Body of pancreas (tissue), 4 donors: ENCODE measurements at places on chromosomes 4 and X.

GRCh38 chr4:80361329-80361900, 25.9 kb downstream of the CFAP299 start:
- no peak for DNase-seq

DNA sequence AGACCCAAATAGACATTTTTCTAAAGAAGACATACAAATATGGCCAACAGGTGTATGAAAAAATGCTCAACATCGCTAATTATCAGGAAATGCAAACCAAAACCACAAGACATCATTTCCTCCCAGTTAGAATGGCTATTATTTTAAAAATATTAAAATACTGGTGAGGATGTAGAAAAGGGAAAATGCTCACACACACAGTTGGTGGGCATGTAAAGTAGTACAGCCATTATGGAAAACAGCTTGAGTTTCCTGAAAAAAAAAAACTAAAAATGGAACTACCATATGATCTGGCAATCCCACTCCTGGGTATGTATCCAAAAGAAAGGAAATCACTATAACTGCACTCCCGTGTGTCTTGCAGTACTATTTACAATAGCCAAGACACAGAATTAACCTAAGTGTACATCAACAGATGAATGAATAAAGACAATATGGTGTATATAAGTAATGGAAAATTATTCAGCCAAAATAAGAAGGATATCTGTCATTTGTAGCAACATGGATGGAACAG, 128.9 kb upstream of the DKK2 start:
- no peak for DNase-seq

GRCh38 chr4:107736924-107737448, 17.0 kb upstream of the PAPSS1 start:
- DNase-seq: peak; percentile 39

GRCh38 chrX:43656005-43656494, at the start of gene MAOA:
Gene MAOA (plus strand): TSS chrX:43656299. CDS start chrX:43656342, 43 bp downstream.
- DNase-seq: peak; percentile 85

DNA sequence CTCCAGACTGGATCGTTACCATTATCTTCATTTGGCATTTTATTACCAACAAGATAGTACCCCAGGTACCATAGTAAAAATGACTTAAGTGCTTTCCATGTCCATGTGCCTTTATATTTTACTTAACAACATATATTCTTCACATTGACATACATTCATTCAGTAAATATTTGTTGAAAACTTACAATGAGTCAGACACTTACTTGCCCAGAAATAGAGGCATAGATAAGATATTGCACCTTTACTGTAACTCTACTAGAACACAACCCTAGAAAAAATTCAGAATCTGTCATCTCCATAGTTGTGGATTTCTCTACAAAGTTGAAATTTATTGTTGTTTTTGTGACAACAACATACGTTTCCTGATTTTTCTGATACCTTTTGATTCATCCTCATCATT, 640.6 kb downstream of the RPA4 start:
- DNase-seq: no peak

GRCh38 chrX:69069876-69070275, 95.4 kb downstream of the PJA1 start:
- DNase-seq: no peak

- no peak for DNase-seq
Observed at GRCh38 chr4:119034276-119035008, 101.2 kb upstream of the MYOZ2 start.

- DNase-seq: no peak
Observed at GRCh38 chr4:142778430-142778829, 67.7 kb downstream of the INPP4B start.

DNA sequence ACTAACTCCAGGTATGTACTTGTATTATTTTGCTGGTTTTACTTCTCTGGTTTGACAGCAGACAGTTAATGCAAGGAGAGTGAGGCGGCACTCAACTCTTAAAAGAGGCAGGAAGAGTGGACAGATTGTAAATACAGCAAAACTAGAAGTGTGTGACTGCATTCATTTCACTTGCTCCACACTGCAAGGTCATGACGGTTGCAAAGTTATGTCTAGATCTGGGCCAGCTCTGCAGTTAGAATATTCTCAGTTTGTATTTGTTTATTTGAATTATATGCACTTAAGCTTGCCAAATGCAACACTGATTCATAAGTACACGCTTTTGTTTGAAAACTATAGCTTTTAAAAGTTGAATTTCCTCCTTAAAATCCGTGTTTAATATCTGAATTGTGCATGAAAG, 148.9 kb downstream of the STIM2 start:
- no peak for DNase-seq

DNA sequence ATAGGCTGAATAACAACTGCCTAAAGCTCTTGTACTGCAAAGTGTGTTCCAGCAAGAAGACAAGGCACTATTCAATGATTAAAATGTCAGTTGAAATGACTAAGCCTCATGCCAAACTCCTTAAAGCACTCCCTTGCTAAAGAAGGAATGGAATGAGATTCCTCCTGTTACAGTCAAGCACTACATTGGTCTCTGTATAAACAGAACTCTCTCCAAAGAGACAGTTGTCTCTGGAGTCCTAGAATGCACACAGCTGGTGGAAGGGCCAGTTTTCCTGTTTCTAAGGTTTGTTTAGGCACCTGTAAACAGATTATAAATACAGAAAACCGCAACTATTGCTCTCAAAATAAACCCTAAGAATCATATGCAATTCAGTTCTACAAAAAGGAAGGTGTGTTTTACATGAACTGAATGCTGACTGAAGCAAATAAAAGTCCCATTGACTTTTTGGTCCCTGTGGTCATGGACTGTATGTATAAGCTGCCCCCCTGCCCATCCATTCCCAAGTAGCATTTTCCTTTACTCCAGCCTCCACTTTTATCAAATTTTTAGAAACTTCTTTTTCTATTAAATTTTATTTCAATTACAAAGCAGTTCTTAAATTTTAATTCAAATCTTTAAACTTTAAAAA, 47.0 kb downstream of the FAT1 start:
- DNase-seq: no peak

DNA sequence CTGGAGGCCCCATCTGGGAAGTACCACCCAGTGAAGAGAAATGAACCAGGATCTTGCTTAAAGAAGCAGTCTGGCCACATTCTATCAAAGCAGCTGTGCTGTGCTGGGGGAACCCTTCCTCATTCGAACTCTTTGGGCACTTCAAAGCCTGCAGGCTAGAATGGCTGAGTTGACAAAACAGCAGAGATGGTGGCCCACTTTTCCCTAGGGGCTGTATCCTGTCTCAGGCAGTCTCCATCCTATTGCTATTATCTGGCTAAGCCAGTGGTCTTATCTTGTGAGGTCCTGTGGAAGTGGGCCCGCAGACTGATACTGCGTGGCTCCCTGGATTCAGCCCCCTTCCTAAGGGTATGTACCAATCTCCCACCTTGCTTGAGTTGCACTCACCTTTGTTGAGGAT, 114.3 kb downstream of the VSIG4 start:
- DNase-seq: no peak

DNA sequence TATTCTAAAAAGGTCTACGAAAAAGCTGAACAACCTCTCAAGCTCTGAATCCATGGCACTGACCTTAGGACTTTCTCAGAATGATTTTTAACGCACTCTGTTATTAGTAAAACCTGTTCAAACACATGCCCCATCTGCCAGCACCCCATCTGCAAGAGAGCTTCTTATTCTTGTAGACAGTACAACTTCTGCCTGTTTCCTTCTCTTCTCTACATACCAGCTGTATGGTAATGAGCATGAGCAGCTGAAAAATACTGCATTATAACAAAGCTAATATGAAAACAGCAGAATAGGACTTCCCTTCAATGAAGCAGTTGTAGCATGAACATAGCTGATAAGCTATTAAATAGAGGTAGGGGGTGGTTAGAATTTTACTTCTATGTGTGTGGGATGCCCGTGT, 167.9 kb downstream of the FBXW7 start:
- DNase-seq: no peak

GRCh38 chr4:173051716-173052115, 116.9 kb upstream of the GALNT7 start:
- no peak for DNase-seq

DNA sequence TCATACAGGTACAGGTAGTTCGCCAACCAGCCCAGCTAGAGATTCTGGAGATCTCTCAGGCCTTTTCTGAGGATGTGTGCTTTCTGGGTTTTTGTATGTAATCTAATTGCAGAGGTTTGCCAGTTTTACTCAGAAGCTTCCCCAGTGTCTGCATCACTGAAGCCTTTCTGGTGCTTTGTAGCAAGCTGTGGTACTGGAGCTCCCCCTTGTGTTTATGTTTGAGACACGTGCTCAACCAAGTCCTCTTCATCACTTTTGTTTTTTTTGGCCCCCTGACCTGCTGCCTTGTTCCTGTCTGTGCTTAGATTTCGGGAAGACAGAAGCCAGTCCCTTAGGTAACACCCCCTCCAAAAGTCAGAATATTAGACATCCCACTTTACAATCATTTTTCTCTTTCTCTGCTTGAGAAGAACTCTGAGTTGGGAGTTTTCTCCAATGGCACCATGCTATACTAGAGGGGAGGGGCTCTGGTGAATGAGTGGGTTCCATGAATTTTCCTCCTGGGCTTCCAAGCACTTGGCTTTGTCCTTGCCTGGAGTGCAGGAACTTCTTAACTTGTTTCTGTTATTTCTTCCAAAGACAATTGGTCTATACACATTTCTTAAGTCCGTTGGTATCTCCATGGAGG, 128.4 kb upstream of the TBC1D9 start:
- peak; percentile 16 for DNase-seq

- no peak for DNase-seq
Observed at GRCh38 chr4:182533964-182534363, 290.8 kb downstream of the TENM3 start.

GRCh38 chr4:146643812-146644401, 5.2 kb downstream of the POU4F2 start:
- DNase-seq: no peak

DNA sequence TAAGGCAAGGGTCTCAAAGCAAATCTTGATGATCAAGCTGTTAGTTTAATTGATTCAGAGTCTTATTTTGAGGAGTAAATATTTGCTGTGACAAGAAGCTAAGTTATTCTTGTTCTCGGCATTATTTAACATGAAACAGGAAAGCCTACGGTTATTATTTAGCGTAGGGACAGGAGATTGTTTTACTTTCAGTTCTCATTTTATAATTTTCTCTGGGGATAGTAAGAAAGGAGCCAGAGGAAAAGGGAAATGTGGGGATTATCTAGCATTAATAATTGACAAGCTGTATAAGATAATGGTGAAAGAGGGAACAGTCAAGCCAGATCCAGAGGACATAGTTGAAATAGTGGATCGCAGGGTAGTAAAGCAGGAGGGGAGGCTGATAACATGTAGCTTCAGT, 39.7 kb upstream of the PARM1 start:
- no peak for DNase-seq

- DNase-seq: peak; percentile 53
Observed at GRCh38 chr4:121711263-121712000, 14.7 kb upstream of the ANXA5 start.

DNA sequence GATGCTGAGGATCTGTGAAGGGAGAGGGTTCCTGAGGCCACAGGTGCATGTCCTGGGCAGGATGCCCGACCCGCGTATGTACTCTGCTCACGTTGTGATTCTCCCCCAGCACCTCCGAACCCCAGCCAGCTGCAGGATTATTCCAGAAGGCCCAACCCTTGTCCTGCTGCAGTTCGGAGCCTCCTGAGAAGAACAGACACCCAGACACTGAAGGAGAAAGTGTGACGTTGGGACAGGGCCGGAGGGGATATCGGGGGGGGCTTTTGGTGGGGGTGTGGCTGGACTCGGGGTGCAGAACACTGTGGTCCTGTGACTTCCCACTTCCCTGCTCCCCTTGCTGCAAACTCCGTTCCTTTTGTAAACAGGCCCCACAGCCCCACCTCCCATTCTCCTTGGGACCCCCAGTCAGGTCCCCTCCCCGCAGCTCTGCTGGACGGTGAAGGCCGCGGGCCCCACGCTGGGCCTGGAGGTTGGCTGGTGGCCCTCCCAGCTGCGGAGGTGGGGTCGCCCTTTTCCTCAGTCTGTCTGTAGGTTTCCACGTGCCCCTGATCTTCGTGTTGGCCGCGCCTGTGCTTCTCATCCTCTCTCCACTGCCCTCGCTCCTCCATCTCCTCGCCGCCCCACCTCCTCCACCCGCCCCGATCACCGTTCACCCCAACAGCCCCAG, 83.0 kb upstream of the ADRA2C start:
- DNase-seq: no peak

DNA sequence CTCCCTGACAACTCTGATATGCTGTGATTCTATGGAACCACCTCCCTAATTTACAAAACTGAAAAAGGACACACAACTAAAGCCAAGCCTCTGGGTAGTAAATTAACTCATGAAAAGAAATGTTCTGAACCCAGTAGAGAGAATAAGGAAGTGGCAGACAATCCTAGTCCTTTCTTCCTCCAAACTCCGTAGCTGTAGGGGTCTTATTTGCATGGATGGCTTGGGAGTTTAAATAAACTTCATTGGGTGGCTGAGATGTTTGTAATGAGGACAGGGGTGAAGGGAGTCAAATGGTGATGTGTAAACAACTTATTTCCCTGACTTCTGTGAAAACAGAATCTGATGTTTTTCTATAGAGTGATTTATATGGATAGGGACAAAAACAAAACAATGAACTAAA, 59.3 kb downstream of the GPC3 start:
- no peak for DNase-seq

DNA sequence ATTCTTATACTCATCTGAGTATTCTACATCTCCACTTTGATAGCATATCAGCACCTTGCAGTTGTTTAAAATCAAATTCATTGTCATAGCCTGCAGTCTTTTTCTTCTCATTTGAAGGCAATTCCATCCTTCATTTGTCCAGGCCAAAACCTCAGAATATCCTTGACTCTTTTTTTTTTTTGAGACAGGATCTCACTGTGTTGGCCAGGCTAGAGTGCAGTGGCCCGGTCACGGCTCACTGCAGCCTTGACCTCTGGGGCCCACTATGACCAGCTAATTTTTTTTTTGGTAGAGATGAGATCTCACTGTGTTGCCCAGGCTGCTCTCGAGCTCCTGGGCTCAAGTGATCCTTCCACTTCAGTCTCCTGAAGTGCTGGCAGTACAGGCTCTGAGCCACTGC, 2.6 kb downstream of the MRPL1 start:
- no peak for DNase-seq

DNA sequence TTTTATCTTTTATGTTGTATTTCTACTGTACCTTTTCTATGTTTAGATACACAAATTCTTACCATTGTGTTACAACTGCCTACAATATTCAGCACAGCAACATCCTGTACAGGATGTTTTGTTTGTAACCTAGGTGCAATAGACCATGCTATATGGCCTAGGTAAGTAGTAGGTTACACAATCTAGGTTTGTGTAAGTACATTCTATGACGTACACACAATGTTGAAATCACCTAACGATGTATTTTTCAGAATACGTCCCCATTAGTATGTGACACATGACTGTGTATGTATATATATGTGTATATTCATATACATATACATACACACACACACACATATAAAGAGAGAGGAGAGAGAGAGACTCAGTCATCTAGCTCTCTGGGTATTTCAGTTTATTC, 103.5 kb downstream of the CLNK start:
- DNase-seq: no peak

GRCh38 chrX:153299855-153300254, 21.7 kb downstream of the PNMA6F start:
- DNase-seq: no peak

GRCh38 chr4:115259642-115260041, 146.2 kb upstream of the NDST4 start:
- DNase-seq: no peak

GRCh38 chr4:4395849-4396627, 9.1 kb downstream of the NSG1 start:
- DNase-seq: no peak

GRCh38 chrX:24668111-24668510, 21.0 kb upstream of the PCYT1B start:
- DNase-seq: no peak

- DNase-seq: no peak
Observed at GRCh38 chr4:1302159-1302558, 12.5 kb downstream of the MAEA start.

GRCh38 chr4:134533068-134533467, 331.5 kb upstream of the PABPC4L start:
- no peak for DNase-seq
